Occipital lobe (tissue), 3 donors: ENCODE measurements at places on chromosomes 11 and 22. TPM values are rescaled to one million over a fixed set of nuclear protein-coding genes. Genes with fewer than 3 reads are reported as not detected.

The ISX gene
- total RNA-seq = not detected

- peak; percentile 58 for DNase-seq
Measured at GRCh38 chr22:18024276-18024939, at the start of gene MICAL3. Gene MICAL3 (minus strand): TSS chr22:18024561. CDS start chr22:17906812, 117,749 bp downstream.

DNA sequence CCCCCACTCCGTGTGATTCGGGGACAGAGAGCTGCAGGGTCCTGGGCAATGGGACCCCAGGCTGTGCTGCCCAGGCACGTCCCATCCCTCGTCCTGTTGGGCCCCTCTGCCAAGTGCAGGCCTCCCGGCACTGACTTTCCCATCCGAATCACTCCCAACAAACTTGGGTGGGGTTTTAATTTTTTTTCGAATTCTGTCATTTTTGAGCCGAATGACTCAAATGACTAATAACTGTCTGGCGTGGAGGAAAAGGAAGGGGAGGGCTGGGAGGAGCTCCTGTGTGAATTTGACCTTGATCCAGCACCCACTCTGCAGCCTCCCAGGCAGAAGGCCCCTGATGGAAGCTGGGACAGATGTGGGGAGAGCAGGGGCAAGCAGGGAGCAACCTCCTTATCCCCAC is 1173.2 kb downstream of the BRD1 start:
- DNase-seq = no peak

The YPEL4 gene
- 3.6 TPM for total RNA-seq

DNA sequence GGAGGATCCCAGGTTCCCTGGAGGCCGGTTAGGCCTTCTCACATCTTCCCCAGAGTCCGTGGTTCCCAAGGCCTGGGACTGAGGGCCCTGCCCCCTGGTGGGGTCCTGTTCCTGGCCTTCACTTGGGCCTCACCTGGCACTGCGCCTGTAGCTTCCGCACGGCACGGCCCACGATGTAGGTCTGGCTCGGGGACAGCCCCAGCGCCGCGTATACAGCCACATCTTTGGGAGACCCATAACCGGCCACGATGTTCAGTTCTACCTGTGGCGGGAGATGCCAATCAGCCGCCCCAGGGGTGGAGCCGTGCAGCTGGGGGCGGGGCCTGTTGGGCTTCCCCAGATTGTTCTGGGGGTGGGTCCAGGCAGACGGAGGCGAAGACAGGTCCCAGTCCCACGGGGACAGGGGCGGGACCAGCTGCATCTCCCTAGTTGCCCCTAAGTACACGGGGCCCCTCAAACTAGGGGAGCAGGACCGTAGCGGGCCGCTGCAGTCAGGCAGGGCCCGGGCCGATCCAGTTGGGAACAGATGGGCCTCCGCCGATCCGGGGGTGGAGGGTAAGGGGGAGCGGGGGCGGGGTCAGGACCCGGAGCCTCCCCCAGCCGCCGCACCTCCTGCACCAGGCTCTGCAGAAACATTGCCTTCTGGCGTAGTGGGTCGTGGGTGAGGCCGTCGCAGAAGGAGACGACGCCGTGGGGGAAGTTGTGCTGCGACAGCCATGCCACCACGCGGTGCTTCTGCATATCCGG is 10.1 kb downstream of the AIP start:
- no peak for DNase-seq

- DNase-seq = no peak
Measured at GRCh38 chr11:61709572-61709971, 29.4 kb downstream of the DAGLA start.

The CCDC134 gene
- total RNA-seq = 12.2 TPM

GRCh38 chr11:66143264-66143566 is 73.1 kb downstream of the PACS1 start:
- no peak for DNase-seq

The GLYATL1 gene
- 0.78 TPM for total RNA-seq

DNA sequence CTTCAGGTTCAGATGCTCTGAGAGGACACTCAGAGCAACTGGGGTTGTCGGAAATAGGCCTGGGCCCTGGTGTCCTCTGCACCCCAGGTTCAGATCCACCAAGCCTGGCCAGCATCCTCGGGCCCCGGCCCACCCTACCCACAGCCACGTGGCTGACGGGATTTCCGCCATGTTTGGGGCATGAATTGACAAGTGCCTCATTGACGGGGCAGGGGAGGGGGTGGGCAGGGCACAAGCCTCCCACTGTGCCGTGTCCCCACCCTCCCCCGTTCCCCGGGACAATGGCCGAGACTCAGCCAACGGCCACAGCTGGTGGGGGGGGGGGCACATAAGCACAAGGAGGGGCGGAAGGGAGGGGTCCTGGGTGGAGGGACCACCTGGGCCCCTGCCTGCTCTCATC is 8.5 kb downstream of the MYRF start:
- DNase-seq = peak; percentile 71

DNA sequence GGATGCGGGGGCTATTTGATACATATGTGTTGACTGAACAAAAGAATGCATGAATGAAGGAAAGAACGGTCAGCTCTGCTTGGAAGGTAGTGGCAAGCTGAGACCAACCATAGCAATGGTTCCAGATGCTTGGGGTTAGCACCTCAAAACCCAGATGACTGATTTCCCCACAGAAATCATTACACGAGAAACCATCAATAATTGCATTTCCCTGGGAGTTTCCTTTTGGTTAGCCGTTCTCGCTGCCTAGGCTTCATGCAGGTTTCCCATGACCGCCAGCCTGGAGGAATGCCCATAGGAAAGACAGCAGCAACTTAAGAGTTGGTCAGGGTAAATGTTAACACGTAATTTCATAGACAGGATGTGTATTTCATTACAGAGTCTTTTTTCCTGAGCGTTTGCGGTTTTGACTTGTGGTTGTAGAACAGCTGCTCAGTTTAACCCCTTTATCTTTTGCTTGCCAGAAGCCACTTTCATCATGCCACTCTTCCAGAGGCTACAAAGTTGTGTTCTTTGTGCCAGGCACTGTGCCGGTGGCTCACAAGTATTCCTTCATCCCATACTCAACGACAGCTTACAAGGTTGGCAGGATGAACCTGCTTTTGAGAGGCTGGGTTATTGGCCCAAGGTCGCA is 2.8 kb downstream of the IL17RA start:
- DNase-seq = no peak

The PNPLA5 gene
- not detected for total RNA-seq

DNA sequence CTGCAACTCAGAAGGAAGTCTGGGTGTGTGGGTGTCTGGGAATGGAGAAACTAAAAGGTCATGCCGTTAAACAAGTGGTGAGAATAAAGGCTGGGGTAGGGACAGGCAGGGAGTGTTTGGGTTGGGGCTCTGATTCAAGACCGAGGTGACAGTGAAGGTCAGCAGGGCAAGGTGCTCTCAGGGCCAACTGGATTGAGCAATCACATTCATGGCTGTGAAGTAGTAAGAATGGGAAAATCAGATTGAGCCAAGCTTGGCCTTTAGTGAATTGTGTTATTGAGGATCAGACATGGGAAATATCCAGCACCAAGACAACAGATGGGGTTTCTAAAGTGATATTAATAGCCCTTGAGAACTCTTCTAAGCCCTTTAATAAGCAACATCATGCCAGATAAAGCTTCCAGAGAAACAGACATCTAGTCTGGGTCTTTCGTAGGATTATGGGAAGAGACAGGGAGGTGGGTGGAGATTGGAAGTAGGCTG is 24.3 kb downstream of the SCN3B start:
- no peak for DNase-seq

DNA sequence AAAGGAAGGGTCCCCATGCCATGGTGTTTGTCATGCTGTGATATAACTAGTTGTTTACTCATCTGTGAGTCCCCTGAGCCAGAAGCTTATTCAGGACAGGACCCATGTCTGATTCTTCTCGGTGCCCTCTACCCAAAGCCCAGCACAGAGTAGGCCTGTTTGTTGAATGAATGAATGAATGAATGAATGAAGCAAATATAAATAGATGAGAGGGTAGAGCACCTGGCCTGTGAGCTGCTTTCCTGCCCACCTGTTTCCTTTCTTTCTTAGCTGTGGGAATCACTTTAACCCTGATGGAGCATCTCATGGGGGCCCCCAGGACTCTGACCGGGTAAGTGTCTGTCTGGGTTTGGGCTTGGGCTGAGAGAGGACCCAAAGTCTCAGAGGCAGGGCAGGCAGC is 7.2 kb downstream of the CCS start:
- no peak for DNase-seq

GRCh38 chr11:19777377-19778102 is 64.9 kb downstream of the NAV2 start:
- DNase-seq = no peak

DNA sequence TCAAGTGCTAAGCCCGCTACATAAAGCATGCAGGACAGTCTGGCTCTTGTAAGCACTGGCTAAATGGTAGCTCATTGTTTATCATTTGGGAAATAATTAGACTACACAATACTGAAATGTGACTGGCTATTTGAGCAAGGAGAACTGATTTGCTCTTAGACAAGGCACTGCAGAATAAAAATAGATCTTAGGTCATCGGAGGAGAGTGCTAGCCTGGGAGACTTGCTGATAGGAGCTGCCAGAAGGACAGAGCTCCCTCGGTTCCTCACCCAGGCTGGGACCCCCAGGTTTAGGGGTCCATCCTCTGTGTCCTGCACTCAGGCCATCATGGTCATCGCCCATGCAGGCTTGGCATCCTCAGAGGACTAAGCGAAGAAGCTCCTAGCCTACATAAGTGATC is 184.4 kb upstream of the NCAM1 start:
- DNase-seq = no peak

DNA sequence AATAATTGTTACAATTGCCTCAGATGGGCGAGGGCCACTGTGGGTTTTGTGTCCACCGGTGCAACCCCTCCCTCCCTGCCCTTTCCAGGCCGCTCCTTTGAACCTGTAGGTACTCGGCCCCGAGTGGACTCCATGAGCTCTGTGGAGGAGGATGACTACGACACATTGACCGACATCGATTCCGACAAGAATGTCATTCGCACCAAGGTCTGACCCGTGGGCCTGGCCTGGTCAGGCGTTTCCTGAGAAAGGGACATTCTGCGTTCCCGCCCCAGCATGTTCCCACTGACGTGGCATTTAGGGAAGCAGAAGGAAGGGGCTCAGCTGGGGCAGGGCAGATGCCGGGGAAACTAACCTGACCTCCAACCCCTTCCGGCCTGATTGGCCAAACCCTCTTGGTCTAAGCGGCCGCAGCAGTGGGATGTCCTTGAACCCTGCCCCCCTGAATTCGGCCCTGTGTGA is 10.1 kb downstream of the SIDT2 start:
- no peak for DNase-seq

GRCh38 chr11:113623114-113623513 is 83.0 kb downstream of the TMPRSS5 start:
- no peak for DNase-seq

The LGR4 gene
- 19.0 TPM for total RNA-seq

DNA sequence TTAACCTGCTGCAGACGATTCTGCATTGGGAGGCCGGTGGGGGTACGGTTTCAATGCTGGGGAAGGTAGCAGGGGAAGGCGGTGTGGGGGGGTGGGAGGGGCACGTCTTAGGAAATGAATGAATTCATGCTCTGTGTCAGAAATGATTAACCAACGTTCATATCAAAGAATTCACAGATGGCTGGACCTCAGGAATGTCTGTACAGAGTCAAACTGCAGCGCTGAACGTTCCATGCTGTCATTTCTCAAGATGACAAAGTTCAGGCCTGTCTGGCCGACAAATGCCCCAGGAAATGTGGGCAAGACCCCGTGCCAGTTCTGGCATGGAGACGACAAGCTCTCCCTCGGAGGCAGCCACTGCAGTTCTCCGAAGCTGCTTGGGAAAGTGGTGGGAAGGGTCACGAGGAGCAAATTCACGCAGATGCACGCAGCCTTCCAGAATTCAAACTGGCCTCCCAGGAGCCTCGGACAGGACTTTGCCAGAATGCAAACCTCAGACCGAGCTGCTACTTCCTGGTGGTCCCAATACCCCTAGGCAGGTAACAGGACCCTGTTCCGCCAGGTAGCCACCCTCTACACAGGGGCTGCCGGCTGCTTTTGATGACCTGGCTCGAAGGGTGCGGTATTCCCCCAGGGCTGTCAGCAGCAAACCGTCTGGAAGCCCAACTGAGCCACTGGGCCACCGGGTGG is 81.5 kb downstream of the TRMU start:
- DNase-seq = no peak

DNA sequence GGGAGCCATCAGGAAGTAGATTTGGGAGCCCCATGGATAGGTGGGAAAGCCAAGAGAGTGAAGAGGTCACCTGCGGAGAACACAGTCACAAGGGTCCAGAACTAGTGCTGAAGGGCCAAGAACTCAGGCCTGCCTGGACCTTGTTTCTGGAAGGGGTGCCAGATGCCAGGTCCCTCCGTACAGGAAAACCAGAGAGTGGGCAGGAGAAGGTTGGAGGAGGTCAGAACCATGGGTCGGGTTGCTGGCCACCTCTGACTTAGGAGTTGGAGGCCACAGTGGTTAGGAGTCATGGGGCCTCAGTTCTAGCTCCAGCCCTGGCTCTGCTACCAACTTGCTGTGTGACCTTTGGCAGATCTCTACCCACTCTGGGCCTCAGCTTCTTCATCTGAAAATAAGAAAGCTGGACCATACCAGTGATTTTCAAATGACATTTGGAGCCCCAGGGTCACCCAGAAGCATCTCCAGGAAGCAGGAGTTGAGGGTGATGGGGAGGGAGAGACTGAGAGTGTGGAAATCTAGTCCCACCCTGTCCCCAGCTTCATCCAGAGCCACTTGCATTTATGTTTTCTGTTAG is 20.8 kb upstream of the TUB start:
- no peak for DNase-seq

The STT3A gene
- 84.2 TPM for total RNA-seq

DNA sequence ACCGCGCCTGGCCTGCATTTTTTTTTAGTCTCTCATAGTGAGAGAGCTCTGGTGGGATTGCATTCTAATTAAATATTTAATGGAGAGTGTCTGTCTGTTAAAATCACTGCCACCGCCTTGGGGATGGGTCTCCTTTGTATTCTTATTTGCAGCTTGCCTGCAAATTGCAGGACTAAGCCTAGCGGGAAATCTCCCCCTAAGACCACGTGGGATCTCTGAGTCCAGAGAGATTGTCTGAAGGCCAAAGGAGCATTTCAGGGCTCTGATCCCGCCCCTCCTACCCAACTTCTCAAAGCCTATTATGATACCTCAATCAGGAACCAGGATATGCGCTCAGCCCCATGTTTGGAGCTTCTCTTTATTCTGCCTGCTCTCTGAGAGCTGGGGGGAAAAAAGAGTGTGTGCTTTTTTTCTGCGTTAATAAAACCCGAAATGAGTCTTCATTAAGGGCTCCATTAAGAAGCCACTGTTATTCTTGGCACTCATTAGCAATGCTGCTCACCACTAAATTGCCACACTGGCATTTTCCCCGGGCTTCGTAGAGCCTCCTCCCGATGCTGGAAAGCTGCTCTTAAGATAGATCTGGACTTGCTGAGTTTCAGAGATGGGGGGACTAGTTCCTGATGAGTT is 92.9 kb upstream of the THY1 start:
- DNase-seq = no peak
